Tibial artery (tissue), 4 donors: ENCODE measurements at places on chromosomes 13 and 19.

DNA sequence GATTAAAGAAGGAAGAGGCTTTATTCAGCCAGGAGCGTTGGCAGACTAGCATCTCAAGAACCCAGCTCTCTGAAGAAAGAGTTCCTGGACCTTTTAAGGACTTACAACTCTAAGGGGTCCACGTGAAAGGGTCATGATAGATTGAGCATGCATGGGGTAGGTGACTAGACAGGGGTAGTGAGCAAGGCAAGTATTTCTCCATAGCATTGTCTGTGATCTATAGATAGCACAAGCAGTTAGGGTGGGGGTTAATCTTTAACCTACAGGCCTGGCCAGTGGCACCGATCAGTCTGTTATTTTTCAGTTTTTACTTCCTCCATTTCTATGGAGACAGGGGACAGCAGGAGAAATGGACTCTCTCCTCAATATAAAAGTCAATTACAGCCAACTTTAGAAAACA is 983.7 kb downstream of the SLITRK1 start:
- no peak for DNase-seq

DNA sequence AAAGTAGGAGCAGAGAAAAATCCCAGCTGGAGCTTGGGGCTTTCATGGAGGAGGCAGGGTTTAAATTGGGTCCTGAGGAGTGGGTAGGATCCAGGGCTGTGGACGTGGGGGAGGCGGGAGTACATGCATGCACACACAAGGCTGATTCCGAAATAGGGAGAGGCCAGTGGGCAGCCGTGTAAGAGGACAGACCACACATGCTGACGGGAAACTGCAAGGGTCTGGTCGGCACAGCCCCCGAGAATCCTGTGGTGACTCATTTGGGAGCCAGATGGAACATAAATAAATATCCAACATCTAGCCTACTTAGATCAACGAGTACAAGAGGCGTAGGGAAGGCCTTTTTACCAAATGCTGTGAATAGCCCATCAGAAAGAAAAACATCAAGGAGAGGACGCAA is 216.3 kb upstream of the ZNF507 start:
- DNase-seq, result no peak

DNA sequence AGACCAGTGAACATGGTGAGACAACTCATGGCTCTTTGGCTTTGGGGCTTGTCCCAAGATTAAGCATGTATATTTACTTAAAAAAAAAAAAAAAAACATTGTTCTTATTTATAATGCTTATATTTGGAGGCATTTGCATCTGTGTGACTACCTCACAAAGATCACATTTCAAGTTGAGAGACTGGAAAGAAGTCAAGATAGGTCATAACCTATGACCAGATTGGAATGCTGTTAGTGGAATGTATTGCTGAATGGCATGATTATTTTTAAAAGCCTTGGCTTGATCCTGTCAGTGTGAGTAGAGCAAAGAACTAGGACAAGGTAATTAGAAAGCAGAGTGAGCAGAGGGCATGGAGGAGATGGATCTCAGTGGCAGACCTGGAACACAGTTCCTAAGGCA is 214.6 kb downstream of the OXGR1 start:
- no peak for DNase-seq

- DNase-seq, result no peak
Observed at GRCh38 chr19:35451338-35452096, 3.5 kb downstream of the FFAR2 start.
